ENCODE measurements at places on chromosomes 1 and 21.
A peak's percentile ranks its signal among the peaks of the same experiment; 100 is the strongest.

DNA sequence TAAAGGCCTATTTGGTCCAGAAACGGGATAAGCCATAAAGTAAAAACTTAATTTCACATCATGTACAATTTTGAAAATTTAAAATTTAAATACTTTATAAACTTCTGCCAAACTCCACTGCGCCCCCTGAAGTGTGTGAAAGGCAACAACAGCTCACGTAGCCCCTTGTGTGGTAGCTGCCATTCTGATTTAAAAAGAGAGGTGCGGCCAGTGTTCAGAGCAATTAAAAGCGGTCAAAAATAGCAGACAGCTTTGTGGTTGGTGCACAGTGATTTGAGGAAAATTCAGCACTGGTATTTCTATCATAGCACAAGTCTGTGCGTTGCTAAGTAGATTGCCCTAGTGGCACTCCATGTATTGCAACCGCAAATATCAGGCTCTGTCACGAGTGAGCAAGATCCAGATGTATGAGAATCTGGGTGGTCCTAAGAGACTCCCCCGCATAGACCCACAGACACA lies 122.5 kb downstream of the ATG4C start:
- DNase-seq: no peak

- DNase-seq: no peak
These were observed 2.9 kb upstream of the INAVA start for GRCh38 chr1:200891774-200892157.

DNA sequence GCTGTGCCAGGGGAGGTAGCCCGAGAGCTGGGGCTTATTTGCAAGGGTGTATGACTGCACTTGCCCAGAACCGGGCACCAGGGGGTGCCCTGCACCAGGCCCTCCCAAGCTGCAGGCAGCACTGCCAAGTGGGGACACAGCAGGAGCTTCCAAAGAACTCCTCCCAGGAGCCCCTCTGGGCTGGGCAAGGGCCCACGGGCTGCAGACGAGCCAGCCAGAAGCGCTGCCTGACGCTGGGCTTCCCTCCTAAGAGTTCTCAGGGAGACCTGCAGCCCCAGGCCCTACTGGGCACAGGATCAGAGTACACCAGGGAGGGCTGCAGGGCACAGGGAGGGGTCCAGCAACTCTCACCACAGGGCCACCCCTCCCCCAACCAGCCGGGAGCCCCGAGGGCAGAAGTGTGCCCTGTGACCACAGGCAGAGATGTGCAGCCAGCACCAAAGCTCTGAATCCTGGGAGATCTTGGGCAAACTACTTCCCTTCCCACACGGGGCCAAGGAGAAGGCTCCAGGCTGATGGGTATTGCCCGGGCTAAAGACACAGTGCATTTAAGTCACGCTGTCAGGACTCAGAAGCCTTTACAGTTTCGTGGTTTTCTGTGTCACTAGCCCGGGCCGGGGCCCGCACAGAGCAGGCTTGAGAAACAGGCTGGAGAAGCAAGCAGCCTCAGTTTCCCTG lies 63.4 kb downstream of the KCNAB2 start:
- peak; percentile 35 for DNase-seq

DNA sequence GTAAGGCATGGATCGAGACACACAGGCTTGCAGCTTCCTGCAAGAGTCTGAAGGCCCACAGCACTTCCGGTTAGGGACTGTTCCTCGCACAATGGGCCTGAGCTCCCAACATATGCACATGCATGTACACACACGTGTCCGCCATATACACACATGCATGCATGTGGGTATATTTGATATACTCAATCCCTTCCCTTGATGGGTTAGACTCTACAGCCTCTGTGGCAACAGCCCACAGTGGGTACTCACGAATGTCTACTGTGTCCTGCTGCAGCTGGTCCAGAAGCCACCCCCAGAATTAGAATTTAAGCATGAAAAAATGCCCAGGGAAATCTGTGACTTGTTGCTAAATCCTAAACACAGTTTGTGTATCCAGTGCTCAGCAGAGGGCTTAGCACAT lies 9.9 kb downstream of the F3 start:
- DNase-seq: no peak

DNA sequence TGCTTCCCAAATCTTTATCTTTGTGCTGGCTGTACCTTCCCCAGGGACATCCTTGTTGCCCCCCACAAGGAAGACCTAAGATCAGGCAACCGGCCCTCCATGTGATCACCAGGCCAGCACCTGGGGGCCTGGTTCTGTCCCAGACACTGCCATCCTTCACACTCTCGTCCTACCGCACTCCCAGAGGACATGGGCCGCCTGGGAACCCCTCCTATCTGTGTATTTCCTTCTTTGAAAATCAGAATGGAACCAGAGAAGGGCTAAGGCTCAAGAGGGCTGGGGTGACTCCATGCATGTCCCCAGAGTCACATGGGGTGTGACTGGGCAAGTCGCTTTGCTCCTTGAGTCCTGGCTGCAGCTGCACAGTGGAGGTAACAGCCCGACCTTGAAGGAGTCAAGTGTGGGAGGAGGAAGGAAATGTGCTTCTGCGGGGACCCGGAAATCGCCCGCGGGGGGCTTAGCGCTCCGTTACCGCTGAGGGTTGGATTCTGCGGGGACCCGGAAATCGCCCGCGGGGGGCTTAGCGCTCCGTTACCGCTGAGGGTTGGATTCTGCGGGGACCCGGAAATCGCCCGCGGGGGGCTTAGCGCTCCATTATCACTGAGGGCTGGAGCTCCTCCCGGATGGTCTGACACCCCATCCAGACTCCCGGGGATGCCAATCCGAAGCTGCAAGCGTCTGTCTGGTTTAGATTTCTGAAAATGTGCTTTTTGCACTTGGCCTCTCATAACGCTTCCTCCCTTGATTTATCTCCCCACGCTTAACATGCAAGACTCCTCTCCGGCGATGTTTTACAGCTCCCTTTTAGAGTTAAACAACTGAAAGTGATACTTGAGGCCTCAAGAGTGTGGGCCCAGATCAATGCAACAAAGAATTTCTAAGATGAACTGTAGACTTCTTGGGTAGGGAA lies 278.9 kb downstream of the NPHP4 start:
- no peak for DNase-seq

GRCh38 chr1:169473347-169473746 lies 12.4 kb downstream of the SLC19A2 start:
- no peak for DNase-seq

GRCh38 chr1:172154551-172154950 lies 265.9 kb upstream of the C1orf105 start:
- peak; percentile 11 for DNase-seq

DNA sequence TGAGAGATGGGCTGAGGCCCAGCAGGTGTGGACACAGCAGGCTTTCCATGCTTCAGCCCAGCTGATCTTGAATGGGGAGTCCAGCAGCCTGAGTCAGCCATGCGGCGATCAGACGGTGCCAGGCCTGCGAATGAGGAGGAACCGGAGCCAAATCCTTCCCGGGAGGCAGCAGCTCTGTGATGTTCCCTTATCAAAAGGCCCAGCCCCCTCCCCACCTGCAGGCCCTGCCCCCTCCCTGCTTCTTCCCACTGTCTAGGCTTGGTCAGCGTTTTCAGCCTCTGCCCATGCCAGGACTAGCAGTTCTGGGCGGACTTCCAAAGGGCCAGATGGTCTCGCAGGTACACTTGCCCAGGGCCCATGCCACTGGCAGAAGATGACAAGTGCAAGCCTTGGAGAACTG lies 253.8 kb downstream of the KAZN start:
- no peak for DNase-seq

DNA sequence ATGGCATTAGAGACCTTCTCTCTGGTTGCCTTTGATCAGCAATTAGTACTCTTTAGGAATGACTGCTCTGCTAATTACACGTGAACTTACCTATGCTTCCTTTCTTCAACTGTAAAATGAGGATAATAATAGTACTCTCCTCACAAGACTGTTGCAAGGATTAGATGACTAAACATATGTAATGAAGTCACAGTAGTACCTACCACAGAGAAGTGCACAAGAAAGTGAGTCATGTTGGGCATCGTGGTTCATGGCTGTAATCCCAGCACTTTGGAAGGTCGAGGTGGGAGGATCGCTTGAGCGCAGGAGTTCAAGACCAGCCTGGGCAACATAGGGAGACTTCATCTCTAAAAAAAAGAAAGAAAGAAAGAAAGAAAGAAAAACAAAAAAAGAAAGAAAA lies 68.1 kb upstream of the AK4 start:
- DNase-seq: no peak

DNA sequence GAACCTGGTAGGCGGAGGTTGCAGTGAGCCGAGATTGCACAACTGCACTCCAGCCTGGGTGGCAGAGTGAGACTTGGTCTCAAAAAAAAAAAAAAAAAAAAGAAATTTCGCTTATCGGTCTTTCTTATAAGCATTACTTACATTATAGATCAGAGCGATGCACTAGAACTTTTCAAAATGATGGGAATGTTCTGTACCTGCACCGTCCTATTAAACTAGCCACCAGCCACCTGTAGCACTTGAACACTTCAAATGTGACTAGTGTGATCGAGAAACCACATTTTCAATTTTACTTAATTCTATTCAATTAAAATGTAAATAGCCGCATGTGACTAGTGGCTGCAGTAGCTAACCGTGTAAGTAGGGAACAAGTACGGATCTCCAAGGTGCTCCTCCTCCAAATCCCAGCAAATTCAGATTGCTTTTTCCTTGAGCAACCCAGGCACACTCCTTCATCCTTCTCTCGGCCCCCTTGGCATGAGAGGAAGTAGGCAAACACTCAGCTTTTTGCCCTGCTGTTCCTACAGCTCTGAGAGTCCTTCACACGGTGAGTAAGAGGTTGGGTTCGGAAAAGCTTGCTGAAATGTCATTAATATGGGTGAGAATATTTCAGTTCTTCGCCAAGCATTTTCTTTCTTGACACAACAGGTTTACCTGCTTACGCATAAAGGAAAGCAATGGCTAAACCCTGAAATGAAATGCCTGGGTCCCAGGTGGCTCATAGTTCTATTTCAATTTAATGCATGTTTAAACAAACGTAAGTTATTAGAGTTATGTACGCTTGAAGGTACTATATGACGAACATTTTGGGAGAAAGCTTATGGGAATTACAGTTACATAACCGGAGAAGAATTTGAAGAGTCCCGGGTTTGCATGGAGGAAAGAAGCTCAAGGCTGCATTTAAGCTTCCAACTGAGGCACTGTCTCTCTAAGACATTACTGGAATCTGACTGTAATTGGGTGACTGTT lies 69.5 kb upstream of the HUNK start:
- DNase-seq: no peak

DNA sequence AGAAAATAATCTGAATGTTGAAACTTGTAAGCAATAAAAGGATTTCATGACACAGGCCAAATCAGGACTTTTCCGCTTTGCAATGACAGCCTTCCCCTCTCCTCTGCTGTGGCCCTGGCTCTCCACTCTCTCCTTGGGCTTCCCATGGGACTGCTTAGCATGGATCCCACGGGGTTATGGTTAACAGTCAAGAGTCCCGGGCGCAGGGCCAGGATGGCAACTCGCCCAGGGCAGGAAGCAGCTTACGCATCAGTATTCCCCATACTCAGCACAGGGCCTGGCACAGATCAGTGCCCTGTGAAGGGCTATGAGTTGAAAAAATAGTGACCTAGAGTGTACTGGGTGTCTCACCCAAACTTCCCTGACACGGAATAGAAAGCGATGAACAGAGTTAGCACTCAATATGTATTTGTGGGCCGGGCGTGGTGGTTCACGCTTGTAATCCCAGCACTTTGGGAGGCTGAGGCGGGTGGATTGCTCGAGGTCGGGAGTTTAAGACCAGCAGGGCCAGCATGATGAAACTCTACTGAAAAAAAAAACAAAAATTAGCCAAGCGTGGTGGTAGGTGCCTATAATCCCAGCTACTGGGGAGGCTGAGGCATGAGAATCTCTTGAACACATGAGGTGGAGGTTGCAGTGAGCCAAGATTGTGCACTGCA lies 29.1 kb upstream of the GRHL3 start:
- DNase-seq: peak; percentile 86

DNA sequence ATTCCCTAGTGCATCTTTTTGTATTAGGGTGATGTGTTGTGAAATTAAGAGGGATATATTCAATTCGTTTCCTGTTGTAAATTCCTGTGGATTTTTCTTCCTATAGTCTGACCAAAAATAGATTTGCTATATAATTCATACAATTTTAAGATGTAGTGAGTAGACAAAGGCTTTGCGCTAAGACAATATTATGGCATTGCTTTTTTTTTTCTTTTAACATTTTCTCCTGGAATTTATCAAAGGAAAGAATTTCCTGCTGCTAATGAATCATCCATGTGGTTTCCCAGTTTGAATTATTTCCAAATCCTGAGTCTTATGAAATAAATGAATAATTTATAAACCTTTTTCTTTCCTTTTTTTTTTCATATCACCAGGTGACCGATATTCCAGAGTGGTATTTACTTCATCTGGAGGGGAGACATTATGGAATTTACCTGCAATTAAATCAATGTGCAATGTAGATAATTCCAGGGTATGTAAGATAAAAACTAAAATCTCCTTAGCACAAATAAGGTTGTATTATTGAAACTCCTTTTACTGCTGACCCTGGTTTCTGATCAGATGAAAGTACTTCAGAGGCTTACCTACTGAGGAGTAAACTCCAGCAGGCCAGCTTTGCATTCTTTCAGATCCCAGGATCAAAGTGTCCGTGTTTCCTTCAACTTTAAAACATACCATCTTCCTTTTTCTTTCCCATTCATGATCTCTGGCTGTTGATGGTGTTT lies 148.4 kb downstream of the TLR5 start:
- DNase-seq: peak; percentile 16

DNA sequence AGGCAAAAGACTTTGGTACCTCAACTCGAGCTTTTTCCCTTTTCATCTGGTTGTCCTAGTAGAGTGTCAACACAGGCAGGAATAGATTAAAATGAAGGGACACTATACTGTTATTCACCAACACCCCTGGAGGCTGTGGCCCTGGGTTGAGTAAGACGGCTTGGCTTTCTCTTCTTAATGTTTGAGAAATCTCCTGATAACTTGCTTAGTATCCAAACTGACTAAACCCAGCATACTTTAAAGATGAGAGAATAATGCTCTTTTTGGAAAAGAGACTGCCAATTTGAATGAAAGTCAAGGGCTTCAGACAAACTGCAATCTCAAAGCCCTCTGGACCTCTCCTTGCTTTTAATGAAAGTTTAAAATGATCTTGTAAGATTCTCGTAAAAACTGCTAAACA lies 2.6 kb upstream of the SLC30A1 start:
- no peak for DNase-seq

GRCh38 chr1:153973071-153973470 lies 4.4 kb downstream of the JTB start:
- DNase-seq: no peak

DNA sequence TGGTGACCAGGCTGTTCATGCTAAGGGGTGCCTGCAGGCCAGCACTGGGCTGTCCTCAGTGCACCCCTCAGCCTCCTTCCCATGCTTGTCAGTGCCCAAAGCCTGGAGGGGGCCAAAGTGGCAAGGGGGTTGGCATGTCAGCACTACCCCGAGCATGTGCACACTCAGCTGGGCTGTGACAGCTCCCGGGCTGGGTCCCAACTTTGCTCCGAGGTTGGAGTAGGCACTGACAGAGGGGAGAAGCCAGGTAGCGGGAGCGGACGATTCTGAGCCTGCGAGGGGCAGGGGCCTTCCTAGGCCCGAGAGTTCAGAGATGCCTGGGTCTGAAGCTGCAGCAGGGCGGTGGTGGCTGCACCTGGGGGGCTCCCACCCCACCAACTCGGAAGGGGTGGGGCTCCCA lies 119.0 kb downstream of the MAST2 start:
- DNase-seq: no peak

All from urothelium cell line (cell line).